Activated CD8-positive, alpha-beta T cell treated with anti-CD3 and anti-CD28 coated beads, Interleukin-2, amount 10 ng/mL, durations not matched to agents 7 days and 5 days (primary cell): ENCODE measurements at places on chromosomes 13 and 19.
A peak's percentile ranks its signal among the peaks of the same experiment; 100 is the strongest.

DNA sequence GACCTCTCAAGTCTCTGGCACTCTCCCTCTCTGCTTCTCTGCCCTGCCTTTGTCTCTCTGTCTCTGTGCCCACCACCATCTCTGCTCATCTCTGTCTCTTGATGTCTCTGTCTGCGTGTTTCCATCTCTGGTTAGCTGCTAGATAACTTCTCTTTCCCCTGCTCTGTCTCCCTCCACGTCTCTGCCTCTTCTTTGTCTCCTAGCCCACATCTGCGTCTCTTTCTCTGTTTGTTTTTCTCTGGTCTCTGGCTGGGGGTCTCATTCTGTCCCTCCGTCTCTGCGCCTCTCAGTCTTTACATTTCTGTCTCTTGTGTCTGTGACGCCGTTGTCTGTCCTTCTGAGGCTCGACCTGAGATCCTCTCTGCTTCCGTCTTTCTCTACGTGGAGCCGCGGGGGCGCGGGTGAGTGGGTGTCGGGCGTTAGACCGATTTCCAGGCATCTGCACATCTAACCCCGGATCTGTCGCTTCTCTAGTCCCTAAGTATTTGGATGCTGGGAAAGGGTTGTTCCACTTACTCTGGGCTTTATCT, 386 bp downstream of the GIPR start:
- DNase-seq = peak; percentile 38

DNA sequence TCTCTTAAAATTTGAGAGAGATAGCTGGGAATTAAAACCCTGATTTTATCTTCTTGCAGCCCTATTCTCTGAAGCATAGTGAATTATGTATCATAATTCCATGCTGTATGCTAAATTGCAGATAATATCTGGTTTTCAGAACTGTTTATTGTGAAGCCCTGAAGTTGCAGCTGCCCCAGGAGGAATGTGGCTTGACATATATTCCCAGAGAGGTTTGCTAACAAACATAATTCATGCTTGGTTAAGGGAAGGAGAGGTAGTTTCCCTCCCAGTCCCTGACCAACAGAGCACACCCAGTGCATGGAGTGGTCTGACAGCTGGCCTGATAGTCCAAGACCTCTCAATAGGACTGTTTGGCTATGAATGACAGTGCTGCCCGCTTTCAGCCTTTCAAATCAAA, 500.6 kb upstream of the MIR17HG start:
- DNase-seq = no peak

- DNase-seq = no peak
These were observed 28.4 kb downstream of the NFIX start for GRCh38 chr19:13023656-13024055.

- DNase-seq = no peak
These were observed 59.8 kb downstream of the TSHZ3 start for GRCh38 chr19:31289381-31289880.

GRCh38 chr13:72864142-72865011, 82.4 kb downstream of the PIBF1 start:
- DNase-seq = no peak

DNA sequence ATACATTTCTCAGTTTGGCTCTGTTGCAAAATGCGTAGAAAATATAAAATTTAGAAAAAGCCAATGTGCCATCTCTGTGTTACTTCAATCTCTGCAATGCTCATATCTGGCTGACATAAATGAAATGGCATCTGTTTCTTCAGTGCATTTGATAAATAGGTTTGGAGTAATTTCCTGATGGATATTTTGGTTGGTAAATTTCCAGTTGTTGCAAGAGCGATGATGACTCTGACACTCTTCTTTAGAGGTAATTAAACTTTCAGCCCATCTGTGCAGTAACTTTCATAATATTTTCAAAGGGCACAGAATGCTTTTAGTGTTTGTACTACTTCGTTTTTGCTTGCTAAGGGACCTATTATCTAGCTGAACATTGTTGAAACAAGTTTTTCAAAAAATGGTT, 1286.4 kb downstream of the PCDH9 start:
- DNase-seq = no peak

GRCh38 chr19:5578097-5578846, 10.5 kb upstream of the TINCR start:
- DNase-seq = peak; percentile 80

DNA sequence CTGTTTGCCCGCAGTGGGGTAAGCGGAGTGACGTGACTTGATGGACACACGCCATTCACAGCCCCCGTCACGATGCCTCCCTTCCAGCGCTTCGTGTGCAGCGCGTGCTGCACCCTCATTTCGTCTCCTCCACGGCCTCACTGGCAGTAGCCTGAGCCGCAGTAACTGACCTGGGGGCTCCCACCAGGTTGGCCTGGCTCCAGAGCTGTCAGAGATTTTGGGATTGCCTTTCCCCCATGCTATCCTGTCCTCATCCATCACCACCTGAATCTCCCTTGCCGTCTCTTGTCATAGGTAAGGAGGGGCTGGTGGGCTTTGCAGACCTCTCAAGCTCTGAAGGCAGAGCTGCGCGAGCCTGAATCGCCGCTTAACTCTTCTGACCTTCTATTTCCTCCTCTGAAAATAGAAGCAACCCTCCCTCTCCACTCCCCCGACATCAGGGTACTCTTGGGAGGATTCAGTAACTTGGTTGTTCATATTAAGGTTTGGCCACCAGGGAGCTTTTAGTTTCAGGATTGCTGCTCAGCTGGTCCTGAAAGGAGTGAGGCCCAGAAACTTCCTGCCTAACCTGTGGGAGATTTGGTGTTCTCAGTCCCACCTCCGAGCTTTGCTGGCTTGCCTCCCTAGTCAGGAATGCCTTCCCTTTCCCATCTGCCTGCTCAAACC, 27.9 kb downstream of the SIGLEC5 start:
- DNase-seq = no peak

DNA sequence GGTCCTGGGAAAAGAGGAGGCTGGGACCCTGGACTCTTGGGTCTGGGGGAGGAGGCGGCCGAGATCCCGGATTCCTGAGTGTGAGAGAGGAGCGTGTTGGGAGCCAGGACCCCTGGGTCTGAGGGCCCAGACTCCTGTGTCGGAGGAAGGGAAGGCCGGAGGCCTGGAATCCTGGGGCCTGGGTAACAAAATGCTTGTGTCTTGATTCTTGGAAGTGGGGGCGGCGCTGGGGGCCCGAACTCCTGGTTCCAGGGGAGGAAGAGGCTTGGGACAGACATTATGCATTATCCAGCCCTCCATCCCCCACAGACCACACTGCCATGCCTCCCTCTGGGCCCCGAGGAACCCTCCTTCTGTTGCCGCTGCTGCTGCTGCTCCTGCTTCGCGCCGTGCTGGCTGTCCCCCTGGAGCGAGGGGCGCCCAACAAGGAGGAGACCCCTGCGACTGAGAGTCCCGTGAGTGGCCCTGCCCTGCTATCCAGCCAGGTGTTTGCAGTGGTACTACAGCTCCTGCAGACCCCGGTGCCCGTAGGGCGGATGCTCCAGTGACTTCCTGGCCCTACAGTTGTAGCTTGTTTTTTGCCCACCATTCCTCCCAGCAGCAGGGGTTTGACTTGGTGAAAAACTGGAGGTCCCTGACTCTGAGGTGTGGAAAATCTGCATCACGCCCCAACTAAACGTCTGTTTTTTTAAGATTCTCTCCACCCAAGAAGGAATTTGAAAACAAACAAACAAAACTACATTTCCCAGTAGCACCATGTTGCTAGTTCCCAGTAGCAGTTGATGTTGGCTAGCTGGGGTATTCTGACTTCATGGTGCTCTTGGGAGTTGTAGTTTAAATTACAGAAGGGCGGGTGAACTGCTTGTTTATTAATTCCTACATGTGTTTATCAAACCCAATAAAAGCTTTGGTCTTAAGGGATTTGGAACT, 630 bp downstream of the NUCB1 start:
- peak; percentile 44 for DNase-seq

GRCh38 chr13:21657538-21657937, 13.3 kb upstream of the FGF9 start:
- no peak for DNase-seq

GRCh38 chr19:33312065-33312464, 9.7 kb upstream of the CEBPA start:
- DNase-seq = no peak

DNA sequence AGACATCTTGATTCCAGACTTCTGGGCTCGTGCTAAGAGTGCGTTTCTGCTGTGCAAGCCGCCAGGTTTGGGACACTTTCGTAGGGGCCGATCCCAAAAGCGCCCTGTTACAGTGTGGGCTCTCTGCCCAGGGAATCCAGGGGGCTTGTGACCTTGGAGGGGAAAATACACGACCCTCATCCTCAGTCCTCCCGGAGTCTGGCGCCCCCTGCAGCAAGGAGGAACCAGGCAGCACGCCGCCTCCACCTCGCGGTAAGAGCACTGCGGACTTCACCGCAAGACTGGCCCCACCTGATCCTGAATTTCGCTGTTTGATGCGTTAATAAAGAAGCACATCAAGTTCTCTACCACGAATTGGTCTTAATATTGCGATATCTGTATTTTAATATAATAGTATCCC, 5.2 kb downstream of the POLRMT start:
- DNase-seq = no peak

DNA sequence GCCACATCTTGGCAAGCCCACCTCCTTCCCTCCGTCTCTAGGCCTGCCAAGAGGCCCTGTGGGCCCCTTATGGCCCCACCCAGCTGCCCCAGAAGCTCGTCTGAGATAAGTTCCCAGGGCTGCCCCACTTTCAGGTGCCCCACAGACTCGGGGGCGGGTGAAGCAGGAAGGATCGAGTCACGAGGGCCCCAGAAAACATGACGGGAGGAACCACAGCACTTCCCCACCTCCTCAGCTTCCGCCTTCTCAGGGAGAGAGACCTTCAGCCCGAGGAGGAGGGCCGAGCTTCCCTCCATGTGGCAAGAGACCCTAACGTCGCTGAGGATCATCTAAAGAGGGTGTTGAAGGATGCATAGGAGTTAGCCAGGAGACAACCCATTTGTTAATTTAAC, 4.5 kb upstream of the IL12RB1 start:
- DNase-seq = peak; percentile 90

- DNase-seq = no peak
These were observed at the start of gene VSTM2B for GRCh38 chr19:29525901-29526729. Gene VSTM2B (plus strand): TSS chr19:29525994. CDS start chr19:29526584, 590 bp downstream.

DNA sequence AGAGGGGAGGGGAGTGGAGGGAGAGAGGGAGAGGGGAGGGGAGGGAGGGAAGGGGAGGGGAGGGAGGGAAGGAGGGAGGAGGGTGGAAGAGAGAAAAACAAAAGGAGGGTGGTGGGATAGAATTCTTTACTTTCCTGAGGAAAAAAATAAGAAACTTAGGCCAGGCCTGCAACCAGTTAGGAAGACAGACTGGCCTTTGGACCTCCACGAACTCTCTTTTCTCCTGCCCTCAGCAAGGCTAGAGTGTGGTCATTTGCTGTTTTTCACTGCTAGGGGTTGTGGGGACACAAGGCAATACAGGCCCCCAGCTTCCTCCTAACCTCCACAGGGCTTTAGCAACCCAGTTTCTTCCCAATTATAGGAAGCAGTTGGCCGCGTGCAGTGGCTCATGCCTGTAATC, 4.2 kb downstream of the CCDC8 start:
- no peak for DNase-seq

- DNase-seq = no peak
These were observed 10.7 kb downstream of the SHISA7 start for GRCh38 chr19:55432241-55432959.

DNA sequence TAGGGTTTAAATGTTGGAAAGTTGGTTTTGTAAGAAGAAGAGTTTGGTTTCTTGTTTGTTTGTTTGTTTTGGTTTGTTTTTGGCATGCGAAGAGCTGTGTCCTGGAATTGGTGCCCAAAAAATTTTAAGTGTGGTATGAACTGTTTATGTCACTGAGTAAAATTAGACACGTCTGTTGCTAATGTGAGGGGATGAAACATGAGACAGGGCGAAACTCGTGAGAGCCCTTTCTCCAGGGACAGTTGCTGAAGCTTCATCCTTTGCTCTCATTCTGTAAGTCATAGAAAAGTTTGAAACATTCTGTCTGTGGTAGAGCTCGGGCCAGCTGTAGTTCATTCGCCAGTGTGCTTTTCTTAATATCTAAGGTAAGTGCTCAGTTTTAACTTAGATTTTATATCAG, at the start of gene SGCG:
SGCG (plus strand) TSS at position 269 of the 400 bp plus-strand sequence. CDS start 22,716 bp downstream, outside the sequence.
- no peak for DNase-seq

GRCh38 chr13:76723551-76724232, 162.5 kb downstream of the KCTD12 start:
- DNase-seq = peak; percentile 42

- DNase-seq = no peak
These were observed 253.3 kb downstream of the LIG4 start for GRCh38 chr13:107961849-107962608.

DNA sequence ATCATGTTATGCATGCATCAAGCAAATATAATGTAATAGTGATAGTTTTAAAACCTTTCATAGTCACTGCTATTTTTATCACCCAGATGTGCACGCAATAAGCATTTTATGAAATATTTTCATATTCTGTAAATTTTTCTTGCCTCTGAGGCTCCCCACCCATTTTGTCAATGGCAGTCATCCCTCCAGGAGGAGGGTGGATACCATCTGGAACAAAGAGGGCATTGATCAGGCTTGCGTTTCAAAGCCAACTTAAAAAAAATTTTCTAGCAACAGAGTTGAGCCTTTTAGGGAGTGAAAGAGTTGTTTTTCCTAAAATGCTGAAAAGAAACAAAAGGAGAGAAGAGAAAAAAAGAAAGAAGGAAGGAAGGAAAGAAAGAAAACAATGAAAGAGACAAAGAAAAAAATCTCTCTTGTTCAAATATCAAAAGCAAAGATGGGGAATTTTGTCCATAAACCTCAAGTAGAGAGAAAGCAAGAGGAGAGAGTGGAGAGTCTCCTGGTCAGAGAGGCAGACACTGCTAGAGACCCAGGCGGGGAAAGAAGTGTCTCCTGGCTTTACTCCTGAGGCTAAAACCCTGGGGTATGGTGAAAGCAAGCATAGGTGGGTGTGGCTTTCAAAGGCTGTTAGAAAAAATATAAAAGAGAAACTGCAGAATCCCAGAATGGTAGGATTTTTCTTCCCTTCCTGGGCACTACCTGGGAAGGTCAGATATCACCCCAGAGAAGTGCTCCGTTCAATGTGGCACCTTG, 63.6 kb upstream of the KLF12 start:
- DNase-seq = no peak

DNA sequence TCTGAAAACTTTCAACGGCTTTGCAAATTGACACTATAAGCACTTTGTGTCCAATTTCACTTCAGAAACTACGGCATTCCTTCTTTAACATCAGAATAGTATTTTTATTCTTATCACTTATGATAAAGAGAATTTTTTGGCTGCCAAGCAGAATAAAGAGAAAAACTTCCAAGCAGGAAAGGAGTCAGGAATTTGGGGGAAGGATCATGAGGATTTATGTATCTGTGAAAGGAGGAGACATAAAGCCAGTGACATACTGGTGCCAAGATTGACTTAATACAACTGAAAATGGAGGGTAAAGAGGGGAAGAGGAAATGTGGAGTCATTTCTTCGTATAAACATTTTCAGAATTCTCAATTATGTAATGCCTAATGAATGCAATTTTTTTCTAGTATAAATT, 94.7 kb downstream of the RBM26 start:
- DNase-seq = no peak

- no peak for DNase-seq
These were observed 727.6 kb upstream of the ARGLU1 start for GRCh38 chr13:107295416-107296140.
